ENCODE measurements at places on chromosomes 2 and 18.

- DNase-seq = no peak
Measured at GRCh38 chr2:40409734-40410133, 42.2 kb downstream of the SLC8A1 start.

DNA sequence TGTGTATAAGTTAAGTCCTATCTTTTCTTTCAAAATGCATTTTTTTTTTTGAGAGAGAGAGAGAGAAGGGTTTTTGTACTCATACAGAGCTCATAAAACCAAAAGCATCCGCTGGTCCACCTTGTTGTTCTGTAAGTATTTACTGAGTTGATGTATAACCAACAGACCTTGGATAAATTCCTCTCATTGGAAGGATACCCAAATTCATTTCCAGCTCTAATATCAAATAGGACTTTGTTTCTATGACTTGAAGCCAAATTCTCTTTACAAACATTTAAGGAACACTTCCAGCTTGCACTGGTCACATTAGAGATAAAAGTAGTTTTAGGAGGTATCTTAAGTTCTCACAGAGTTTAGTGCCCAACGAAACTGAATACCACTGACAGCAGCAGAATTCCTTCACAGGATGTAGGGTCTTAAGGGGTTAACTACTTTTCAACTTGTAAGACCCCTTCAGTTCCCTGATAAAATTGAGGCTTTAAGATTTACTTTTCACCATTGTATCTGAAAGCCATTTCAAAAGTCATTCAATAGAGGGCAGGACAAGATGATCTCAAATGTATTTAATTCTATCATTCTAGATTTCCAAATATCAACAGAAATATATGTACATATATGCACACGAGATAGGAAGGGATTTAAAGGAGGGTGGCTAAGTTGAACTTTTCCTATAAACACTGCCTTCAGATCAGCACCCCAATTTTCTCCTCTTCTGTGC, 1398.5 kb upstream of the CELF4 start:
- no peak for DNase-seq

DNA sequence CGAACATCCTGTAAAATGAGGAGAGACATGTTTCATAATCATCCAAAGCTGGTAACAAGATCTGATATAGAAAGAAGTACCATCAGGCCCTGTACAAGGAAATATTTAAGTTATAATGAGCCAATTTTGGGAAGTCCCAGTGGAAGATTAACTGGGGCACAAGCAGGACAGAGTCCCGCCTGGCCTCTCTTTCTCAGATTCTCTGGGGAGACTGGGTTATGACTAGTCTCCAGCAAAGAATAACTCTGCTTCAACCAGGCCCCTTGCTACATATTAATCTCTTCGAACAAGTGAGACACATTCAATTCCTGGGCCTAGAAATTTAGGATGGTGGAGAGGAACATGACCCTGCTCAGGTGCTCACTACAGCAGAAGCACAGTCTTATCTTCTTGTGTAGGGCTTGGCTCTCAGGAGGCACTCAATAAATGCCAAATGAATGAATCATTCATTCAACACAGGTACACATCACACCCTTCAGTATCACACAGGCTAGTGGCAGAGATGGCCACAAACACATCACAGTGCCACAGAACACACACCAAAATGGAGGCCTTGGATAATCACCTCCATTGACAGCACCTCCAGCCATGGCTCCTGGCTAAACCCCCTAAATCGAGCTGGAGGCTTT, 46.4 kb upstream of the RNF152 start:
- no peak for DNase-seq

DNA sequence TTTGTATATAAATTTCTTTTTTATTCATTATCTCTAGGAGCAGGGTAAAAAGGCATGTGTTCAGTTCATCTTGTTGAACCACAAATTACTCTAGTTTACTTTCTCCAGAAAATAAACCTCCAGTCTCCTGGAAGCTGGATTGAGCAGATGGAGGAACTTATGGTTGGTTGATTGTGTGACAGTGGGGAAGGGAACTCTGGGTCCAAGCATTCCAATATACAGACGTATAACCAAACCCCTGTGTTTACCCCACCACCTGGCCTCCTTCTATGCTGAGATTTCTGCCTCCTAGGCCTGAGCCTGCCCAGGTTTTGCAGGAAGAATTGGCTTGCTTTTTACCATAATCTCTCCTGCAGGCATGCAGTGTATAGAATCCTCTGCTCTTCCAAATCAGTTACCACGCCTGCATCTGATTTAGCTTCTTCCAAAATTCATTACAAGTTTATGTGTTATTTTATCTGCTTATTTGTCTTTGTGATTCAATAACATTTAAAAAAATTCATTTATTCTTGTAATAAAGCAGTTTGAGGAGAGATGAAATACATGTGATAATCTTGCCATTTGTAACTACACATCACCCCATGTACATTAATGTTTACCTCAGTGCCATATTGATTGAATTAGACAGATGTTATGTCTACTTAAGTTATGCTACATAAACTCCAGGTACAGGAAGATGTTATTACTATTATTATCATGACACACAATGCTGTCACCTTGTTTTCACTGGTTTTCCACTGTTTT, 2.5 kb upstream of the RAB27B start:
- DNase-seq = no peak

Measured in stimulated activated CD4-positive, alpha-beta T cell treated with anti-CD3 and anti-CD28 coated beads, Interleukin-1b, Interleukin-23, amount 100 ng/mL, for 1 hour (primary cell).